ENCODE measurements at places on chromosomes 12 and 14. TPM values are rescaled to one million over a fixed set of nuclear protein-coding genes. Genes with fewer than 3 reads are reported as not detected.

DNA sequence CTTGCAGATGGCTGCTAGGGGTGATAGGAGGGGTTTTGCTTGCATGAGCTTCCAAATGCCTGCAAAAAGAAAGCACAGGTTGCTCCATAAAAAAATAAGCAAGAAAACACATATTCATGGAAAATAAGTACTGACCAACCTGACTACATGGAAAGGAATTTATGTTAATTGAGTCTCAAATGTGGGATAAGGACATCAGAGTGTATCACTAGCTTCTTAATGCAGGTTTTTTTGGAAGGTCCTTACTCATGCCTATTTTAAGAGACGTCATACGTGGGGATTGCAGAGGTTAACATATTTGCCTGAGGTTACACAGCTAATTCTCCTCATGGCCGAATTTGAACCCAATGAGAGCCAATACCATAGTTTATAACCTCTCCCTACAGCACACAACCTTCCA lies 116.2 kb downstream of the ASCL1 start:
- no peaks in the 10 kb centered on the region for H3K27me3 ChIP-seq
- no peak overlapping the region for H3K4me3 ChIP-seq
- no peaks in the 10 kb centered on the region for H3K36me3 ChIP-seq
- no peaks in the 10 kb centered on the region for H3K4me1 ChIP-seq
- H3K27ac ChIP-seq: no peak overlapping the region
- DNase-seq: no peak

The SSTR1 gene
- total RNA-seq: not detected

- no peaks in the 10 kb centered on the region for H3K36me3 ChIP-seq
- DNase-seq: no peak
- no peak overlapping the region for H3K4me3 ChIP-seq
- H3K27ac ChIP-seq: no peak overlapping the region
Observed at GRCh38 chr12:129069886-129070285, 216.6 kb downstream of the GLT1D1 start.

DNA sequence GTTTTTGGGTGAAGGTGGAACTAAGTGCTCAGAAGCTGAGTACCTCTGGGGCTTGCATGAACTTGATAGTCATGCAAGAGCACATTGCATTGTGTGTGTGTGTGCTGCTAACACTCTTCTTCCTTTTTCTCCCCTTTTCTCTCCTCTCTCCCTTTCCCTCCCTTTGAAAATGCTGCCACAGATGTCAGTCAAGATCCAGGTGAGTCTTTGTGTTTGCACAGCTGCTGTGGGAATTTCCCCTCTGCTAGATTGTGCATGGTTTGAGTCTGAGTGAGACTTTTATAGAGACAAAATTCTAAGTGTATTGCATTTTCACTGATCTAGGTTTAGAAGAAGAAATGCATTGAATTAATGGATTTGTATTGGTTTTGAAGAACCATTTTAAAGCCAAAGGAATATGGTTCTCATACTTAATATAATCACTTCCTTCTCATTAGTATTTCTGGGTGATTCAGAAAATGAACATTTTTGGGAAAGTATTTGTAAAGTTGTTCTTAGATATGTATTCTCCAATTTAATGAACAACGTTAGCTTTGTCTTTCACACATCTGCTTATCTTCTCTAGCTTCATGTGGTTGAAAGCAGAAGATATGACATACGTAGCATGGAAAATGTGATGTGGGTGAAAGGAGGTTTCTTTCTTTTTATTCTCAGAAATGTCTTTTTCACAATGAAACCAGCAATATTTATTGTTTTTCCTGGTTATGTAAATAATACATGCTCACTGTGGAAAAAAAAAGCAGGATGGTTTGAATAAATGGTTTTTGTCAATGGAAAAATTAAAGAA lies 108.5 kb downstream of the NRXN3 start:
- DNase-seq: no peak
- H3K4me1 ChIP-seq: no peaks in the 10 kb centered on the region

DNA sequence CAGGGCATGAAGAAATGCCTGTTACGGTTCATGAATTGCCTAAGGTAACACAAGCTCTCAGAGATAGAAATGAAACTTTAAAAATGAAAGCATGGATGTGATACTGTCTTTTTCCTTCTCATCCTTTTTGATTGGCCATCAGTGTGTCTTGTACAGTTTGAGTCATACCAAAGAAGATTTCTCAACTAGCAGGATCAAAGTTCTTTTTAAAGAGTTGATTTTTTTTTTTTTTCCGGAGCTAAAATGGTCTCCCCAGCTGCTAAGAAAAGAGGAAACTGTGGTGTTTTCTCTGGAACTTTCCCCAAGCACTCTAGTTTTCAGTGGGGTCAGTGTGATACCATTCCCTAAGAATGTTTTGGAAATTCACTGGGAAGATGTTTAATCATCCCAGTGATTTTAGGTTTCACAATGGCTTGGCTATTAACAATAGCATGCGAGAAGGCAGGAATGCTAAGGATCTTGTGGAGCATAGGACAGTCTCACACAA lies 105.0 kb downstream of the ETNK1 start:
- peaks cover 6% of the 10 kb centered on the region for H3K27me3 ChIP-seq
- H3K36me3 ChIP-seq: no peaks in the 10 kb centered on the region
- DNase-seq: no peak
- no peak overlapping the region for H3K27ac ChIP-seq
- peaks cover 3% of the 10 kb centered on the region for H3K4me1 ChIP-seq

The OR5AU1 gene
- not detected for total RNA-seq

- peaks cover 33% of the 10 kb centered on the region for H3K4me1 ChIP-seq
- no peaks in the 10 kb centered on the region for H3K27me3 ChIP-seq
- no peak overlapping the region for H3K4me3 ChIP-seq
- no peak overlapping the region for H3K27ac ChIP-seq
- no peak for DNase-seq
Observed at GRCh38 chr14:92033433-92033832, 6.4 kb downstream of the TRIP11 start.

The MSI1 gene
- not detected for total RNA-seq

The RIPK3 gene
- 41.4 TPM for total RNA-seq

- peaks cover 60% of the 10 kb centered on the region for H3K36me3 ChIP-seq
- DNase-seq: no peak
- H3K27me3 ChIP-seq: no peaks in the 10 kb centered on the region
Observed at GRCh38 chr14:71094722-71095121, 187.5 kb downstream of the PCNX1 start.

The ACOT4 gene
- total RNA-seq: 1.4 TPM

DNA sequence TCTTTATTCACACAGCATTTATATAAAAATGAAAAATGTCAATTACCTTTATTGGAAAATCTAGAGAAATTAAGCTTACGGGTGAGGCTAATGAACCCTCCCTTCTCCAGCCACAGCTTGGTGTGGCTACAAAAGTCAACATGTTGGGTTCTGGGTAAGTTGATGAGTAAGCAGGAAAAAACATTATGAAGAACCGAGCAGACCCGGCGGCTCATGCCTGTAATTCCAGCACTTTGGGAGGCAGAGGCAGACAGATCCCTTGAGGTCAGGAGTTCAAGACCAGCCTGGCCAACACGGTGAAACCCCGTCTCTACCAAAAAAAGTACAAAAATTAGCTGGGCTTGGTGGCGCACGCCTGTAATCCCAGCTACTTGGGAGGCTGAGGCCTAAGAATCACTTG lies 10.9 kb downstream of the NAA25 start:
- no peak overlapping the region for H3K4me3 ChIP-seq
- peaks cover 54% of the 10 kb centered on the region for H3K36me3 ChIP-seq
- no peak for DNase-seq
- H3K4me1 ChIP-seq: peaks cover 41% of the 10 kb centered on the region

DNA sequence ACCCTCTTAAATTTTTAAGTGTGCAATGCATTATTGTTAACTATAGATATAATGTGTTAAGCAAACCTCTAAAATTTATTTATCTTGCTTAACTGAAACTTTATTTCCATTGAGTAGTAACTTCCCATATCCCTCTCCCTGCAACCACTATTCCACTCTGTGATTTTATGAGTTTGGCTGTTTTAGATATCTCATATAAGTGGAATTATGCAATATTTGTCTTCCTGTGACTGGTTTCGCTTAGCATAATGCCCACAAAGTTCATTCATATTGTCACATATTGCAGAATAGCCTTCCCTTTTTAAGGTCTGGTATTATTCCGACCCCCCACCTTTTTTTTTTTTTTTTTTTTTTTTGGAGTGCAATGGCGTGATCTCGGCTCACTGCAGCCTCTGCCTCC lies 247.6 kb downstream of the EMP1 start:
- H3K27ac ChIP-seq: no peak overlapping the region
- no peaks in the 10 kb centered on the region for H3K36me3 ChIP-seq
- no peak overlapping the region for H3K4me3 ChIP-seq

Measured in activated CD4-positive, alpha-beta T cell treated with anti-CD3 and anti-CD28 coated beads, Interleukin-2, amount 10 ng/mL, durations not matched to agents 7 days and 5 days (primary cell).